ENCODE measurements at places on chromosomes 7 and 10.

DNA sequence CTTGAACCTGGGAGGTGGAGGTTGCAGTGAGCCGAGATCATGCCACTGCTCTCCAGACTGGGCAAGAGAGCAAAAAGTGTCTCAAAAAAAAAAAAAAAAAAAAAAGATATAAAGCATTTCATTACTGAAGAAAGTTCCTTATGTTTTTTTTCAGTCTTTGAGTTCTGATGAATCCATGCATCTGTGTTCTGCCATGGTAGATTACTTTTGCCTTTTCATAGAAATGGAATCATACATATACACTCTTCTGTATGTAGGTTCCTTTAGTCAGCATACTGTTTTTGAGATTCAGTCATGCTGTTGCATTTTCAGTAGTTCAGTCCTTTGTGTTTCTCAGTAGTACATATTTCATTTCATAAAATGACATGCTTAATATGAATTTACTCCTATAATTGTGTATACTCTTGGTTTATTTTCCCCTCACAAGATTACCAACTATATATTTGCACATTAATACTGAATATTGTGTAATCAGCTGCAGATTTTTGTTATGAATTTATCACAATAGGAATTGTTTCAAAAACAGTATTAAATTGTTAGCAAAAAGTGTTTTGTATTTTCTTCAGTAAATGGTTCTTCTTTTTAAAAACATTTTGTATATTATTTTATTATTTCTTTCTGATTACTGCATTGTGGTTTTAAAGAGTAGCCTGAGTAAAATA, 2.8 kb upstream of the ZNF777 start:
- DNase-seq, result no peak

DNA sequence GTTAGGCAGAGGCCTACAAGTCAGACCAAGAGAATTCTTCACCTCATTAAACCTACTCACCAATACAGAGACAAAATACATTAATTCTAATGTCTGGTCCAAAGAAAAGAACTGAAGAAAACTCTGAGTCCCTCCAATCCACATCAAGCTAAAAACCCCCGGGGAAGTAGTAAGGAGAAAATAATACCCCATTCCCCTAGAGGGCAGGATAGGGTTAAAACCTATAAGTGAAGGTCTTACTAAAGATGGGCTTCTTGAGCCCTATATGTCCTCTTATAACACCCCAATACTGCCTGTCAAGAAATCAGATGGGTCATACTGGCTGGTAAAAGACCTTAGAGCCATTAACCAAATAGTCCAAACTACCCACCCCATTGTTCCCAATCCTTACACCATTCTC, 141.3 kb upstream of the TMEM106B start:
- DNase-seq, result no peak

DNA sequence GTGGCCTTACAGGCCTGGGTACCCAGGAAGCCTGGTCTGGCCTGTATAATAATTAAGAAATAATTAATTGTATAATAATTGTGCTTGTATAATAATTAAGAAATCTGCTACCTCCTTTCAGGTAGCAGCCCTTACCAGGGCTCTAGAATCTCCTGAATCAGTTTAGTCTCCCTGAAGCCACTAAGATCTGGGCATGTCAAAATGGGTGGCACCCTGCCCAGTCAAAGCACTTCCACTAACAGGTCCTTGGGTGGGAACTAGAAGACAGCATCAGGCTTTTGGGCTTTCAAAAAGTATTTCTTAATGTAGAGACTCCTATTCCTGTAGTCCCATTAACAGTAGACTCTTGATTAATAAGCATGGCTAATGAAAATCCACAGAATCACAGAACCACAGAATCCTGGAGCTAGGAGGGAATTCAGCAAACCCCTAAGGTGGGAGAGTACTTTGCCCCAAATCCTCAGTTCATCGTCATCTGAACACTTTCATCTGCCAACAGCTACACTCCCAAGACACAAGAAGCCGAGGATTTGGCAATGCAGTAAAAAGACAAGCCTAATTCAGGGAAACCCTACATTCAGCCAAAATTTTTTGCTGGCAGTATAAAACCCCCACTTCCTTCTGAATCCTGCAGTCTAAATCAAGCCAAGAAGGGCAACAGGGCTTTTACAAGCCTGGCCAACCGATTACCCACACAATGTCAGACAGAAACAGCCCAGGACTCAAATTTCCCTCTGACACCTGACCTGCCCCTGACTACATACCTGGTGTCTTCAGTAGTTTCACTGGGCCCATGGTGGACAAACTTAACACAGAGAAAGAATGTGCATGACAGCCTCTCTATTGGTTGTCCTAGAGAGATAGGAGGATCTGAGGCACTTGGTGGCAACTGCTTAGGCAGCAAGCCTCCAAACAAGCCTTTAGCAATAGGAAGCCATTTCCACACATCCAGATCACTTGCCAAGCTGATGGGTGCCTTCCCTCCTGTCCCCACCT, 5.9 kb upstream of the IL6 start:
- DNase-seq, result no peak

- no peak for DNase-seq
Observed at GRCh38 chr7:28038175-28038797, 142.3 kb downstream of the JAZF1 start.

DNA sequence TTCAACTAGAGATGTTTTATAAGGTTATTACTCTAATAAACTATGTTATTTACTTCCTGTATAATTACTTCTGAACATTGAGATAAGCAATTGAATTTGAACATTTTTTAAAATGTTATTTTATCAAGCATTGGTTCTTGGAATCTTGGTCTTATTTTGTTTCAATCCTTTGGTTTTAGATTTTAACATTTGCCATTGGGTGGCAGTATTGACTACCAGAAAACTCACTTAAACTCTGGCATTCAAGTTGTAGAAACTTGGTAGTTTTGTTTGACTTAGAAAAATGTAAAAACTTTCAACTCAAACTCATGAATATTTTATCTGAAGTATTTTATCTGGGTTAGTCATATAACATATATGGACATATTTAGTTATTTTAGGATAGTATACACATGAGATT, 48.1 kb downstream of the ATRNL1 start:
- no peak for DNase-seq

DNA sequence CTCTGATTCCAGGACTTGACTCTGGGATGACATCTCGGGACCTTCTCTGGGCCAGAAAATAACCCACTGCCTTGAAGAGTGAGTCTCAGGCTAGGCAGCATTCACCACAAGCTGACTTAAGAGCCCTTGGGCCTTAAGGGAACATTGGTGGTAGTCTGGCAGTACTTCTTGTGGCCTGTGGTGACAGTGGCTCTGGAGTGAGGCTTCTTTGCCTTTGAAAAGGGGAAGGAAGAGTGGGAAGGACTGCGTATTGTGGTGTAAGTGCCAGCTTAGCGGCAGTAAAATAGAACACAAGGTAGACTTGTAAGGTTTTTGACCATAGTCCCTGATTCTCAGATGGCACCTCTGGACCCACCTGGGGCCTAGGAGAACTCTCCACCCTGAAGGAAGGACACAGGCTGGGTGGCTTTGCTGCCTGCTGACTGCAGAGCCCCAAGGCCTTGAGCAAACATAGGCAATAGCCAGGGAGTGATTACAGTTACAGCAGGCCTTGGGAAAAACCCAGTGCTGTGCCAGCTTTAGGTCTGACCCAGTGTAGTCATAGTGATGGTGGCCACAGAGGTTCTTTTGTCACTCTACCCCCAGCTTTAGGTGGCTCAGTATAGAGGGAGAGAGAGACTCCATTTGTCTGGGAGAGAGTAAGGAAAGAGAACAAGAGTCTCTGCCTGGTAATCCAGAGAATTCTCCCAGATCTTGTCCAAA, 483.9 kb downstream of the SH2D4B start:
- no peak for DNase-seq

DNA sequence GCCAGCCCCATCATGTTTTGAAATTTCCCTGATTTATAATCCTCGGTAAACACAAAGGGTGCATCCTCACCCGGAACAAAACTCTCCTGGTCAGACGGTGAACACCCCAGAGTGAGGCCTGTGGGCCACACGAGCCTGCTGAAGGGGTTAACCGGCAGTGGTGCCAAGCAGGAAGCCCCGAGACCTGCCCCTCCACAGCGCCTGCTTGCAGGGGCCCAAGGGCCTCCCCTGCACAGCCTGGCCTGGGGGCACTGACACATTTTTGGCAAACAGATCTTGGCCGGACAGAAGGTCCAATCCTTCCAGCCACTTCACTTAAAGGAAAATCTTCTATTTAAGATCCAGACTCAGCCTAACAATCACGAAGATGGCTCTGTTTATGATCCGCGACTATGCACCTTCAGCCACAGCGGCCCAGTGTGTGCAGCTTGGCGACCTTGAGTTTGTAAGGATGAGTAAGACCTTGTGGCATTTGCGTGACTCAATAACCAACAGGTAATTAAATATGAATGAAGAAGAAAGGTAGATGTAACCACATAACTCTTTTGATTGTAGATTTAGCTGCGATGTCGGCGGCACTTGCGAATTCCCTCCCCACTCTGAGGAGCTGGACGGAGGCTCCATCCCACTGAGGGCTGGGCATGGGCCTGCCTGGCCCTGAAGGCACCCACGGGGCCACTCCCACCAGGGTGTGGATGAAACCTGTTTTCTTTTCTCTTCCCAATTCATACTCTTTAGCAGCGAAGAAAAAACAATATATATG, 328.2 kb downstream of the DNAJB6 start:
- no peak for DNase-seq

DNA sequence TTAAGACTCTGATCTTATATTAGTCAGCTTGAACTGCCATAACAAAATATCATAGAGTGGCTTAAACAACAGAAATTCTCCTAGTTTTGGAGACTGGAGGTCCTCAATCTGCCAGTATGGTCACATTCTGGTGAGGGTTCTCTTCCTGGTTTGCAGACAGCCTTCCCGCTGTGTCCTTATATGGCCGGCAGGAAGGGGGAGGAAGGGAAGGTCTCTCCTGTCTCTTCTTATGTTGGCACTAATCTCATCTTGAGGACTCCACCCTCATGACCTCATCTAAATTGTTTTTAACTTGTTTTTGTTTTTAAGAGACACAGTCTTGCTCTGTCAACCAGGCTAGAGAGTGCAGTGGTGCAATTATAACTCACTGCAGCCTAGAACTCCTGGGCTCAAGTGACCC, 53.1 kb downstream of the VPS41 start:
- DNase-seq, result no peak

- no peak for DNase-seq
Observed at GRCh38 chr10:74913377-74913979, 87.1 kb downstream of the KAT6B start.
